ENCODE measurements at places on chromosomes 2 and 18.

GRCh38 chr2:75045526-75046050 lies 87.1 kb downstream of the POLE4 start:
- no peak for DNase-seq

DNA sequence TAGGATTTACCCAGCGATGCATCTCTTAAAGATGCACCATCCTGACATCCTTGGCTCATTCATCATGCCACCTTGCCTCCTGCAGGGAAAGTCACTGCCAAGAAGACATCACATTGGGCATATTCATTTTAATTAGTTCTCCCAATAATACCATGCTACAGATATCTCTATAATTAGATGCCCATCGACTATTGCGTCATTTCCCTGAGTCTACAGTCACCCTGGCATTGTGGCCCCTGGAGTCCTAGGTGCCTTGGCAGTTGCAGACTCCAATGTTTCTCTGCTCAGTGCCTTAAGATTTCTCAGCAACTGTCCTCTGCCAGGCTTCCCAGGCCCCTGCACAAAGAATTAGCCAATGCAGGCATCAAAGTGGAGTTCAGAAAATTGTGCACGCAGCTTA lies 32.6 kb downstream of the RDH14 start:
- no peak for DNase-seq

GRCh38 chr2:101109451-101110118 lies 41.6 kb downstream of the TBC1D8 start:
- no peak for DNase-seq

DNA sequence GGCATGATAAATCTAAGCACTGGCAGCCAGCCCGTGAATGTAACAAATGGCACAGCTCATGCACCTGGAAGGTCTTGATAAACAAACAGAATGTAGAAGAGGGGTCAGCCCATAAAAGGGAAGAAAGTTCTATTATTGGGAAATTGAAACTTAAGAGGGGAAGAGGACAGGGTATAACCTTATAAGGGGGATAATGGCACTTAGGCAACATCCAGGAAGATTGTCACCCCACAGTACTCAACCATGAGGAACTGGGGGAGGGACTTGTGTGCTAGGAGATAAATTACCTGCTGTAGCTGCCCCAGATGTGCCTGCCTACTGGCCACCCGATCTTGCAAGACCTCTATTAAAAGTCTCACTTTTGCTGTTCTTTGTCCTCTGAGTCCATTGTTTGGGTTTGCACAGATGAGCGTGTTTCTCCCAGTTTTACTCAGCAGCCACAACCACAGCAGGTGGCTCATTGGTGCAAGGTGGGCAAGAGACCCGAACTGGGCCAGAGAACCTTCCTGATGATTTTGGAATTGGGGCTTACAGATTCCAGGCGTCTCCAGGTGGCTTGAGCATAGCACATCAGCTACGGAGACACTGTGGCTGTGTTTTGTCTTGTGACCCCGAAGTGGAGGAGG lies 79.0 kb upstream of the TAF1B start:
- no peak for DNase-seq

GRCh38 chr2:171894612-171894947 lies 536 bp upstream of the SLC25A12 start:
- DNase-seq: no peak

- DNase-seq: peak; percentile 82
Measured at GRCh38 chr2:73982140-73982617, 2.5 kb upstream of the TET3 start.

GRCh38 chr18:58255701-58256311 lies 211.8 kb downstream of the NEDD4L start:
- DNase-seq: no peak

DNA sequence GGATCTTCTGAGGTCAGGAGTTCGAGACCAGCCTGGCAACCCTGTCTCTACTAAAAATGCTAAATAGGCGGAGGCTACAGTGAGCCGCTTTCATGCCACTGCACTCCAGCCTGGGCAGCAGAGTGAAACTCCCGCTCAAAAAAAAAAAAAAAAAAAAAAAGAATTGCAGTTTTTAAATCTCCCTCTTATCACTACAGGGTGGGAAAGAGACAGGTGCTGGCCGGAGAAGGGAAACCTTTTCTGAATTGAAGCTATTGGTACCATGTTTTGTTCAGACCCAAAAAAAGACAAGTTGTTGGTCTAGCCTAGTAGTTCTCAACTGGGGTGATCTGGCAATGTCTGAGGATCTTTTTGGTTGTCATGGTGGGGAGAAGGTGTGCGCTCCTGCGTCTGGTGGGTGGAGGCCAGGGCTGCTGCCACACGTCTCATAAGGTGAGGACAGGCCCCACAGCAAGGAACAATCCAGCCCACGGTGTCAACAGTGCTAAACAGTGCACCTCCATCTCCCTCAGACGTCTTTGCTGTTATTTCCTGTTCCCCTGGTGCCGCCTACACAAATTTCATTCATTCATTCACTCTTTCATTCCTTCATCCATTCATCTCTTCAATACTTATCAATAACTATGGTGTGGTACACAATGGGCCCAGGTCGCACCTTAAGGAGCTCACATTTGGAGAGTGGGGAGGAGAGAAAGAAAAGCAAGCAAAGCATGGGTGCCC lies 28.8 kb upstream of the ODC1 start:
- no peak for DNase-seq

DNA sequence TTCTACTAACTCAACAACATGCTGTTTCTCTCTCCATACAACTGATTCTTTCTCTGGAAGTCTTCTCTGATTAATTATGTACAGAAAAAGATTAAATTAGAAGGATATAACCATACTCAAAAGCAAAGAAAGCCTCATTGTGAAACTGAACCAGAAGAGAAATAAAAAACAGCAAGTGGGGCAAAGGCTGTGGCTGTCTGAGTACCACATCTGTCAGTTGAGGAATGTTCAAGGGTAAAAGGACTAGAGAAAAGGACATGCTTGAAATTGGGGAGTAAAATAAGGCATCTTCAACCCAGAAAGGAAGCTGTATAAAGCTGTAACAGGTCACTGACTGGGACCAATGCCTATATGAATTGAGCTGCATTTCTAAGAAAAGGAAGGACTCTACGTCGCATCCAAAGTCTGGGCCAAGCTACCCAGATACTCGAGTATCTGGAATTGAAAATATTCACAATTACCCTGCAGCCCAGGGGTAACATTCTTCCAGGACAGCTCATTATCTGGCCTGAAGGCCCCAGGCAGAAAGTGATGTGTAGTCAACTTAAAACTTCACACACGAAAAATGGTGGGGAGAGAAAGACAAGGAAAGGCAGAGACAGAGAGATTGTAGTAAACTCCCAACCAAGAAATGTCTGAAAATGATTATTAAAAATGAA lies 356.0 kb upstream of the GALNT5 start:
- peak; percentile 27 for DNase-seq

DNA sequence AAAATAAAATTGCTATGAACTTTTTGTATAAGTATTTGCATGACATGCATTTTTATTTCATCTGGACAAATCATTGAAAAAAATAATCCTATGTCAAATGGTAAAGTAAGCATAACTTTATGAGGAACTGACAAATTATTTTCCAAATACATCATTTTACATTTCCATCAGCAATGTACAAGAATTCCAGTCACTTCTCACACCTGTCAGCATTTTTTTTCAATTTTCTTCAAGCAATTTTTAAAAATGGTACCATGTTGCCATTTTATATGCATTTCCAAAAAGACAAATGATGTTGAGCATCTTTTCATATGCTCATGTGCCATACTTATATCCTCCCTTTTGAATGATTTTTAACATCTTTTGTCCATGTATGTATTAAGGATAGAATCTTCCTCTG lies 961.7 kb upstream of the PIK3C3 start:
- no peak for DNase-seq

GRCh38 chr2:199019898-199020507 lies 437.7 kb downstream of the SATB2 start:
- DNase-seq: peak; percentile 69

DNA sequence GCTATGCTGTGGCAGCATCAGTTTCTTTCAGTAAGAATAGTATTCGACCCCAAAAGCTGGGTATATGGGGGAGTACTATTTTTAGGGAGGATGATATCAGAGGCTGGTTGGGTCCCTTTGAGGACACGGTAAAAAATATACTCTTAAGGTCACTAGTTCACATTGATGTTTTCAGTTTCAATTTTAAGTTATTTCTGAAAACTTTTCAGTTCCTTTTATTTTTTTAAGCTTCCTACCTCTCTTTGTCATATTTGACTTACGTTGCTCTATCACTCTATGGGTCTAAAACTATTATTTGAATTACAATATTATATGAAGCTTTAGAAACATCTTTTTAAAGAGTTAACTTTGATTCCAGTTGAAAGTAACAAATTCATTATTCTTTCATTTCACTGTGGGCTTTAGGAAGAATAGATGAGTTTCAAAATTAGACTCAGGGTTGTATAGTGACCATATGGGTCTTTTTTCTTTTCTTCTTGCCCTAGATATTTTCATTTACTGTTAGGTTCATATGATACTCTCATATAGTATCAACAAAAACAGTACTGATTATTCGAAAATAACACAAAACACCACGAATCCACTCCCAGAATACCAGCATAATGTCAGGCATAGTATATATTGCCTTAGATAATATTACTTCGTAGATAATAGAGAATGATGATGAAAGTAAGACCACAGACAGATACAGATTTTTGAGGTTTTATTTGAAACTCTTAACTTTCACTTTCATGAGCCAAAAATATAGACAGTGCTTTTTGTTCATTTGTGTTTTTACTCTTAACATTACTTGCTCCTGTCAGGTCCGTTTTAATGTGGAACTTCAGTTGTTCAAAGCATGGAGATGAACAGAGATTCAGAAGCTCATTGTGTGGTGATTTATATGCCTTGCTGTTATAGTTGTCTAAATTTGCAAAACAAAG lies 9.8 kb downstream of the RMDN2 start:
- DNase-seq: no peak

- DNase-seq: no peak
Measured at GRCh38 chr2:9274701-9275343, 68.2 kb downstream of the ASAP2 start.

DNA sequence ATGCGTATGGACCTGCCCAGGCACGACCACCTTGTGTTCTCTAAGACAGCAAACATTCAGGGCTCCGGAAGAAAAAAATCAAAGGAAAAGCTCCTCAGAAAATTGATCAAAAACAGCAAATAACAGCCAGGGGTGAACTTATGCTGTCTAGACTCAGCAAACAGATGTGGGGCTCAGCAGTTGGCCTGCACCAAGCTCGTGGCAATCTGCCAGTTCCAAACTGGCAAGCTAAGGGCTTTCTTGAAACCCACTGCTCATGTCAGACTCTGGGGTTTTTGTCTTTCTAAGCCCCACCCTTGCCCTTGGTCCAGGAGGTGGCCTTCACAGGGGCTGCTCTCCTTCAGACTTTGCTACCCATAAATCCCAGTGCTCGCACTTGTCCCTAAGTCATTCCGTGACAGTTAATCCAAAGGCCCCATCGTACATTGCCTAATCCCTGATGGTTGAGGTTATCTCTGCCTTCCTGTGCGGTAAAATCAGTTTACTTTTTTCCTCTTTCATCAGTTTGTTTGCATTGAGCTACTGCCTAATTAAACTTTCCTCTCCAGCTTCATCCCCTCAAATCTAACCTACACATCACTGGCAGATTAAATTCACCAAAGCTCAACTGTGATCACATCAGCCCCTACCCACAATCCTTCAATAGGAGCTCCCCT lies 408.0 kb downstream of the LRATD1 start:
- no peak for DNase-seq

DNA sequence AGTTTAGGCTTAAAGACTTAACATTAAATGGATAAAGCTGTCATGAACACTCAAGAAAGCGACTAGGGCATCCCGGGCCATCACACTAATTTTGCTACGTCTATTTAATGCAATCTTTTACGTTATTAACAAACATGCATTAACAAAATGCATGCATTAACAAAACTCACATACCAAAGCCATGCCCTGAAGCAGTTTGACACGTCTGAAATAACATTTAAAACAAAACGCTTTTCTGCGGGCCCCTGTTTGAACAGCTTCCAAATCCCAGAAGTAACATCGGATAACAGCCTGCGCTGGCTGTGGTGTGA lies 458 bp downstream of the B4GALT6 start:
- DNase-seq: no peak

DNA sequence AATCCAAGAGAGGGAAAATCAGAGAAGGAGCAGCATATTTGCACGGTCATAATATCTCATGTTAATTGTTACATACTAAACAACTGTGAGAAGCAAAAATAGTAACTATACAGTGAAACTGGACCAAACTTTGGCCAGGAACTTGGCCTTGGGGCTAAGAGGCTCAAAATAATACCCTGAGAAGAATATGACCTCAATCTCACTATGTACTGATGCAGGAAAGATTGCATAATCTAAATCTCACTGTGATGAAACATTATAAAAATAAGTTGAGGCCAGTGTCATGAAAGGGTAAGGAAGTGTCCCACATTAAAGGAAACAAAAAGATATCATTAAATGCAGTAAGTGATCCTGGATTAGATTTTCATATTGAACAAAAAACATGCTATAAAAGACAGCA lies 36.5 kb downstream of the ZRANB3 start:
- DNase-seq: peak; percentile 59

DNA sequence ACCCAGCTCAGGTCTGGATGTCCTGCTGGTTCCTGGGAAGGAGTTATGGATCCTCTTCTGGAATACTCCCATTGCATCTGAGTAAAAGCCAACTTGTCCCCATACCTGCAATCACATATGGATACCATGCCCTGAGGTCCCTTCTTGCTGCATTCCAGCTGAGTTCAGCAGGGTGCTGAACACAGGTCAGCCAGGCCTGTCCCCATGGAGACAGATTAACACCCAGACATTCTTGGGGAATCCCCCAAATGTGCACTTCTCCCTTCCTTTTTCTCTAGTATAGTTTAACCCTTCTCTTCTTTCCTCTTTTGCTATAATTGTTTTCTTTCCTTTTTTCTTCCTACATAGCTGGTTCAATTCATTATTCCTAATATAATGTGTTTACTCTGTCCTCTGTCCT lies 799.6 kb upstream of the HS6ST1 start:
- DNase-seq: no peak

- DNase-seq: peak; percentile 88
Measured at GRCh38 chr18:43661570-43661969, 384.3 kb upstream of the SYT4 start.

DNA sequence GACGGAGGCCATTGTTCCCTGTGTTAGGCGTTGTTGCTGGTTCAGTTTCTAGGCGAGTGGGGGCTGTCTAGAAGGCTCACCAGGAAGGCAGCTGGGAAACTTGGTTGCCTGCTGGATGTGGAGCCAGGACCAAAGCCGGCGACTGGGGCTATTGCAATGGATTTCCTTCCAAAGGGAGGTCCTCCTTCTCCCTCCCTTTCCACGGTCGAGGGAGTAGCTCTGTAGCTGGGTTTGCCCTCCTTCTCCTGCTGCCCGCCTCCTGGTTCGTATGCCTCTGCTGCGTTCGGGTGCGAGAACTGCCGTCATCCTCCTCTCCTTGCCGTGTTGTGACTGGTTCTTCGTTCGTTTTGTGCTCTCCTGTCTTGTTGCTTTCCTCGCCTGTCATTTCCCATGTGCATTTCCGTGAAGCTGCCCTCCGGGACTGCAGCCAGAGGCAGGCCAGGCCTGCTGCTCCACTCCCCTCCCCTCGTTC lies 203.4 kb downstream of the NEDD4L start:
- DNase-seq: no peak

Data from fibroblast of mammary gland (primary cell).